Suppressor macrophage (primary cell): ENCODE measurements at places on chromosomes 3 and 15.

- no peak for DNase-seq
These were observed 78.1 kb downstream of the TAMM41 start for GRCh38 chr3:11768604-11769003.

- DNase-seq = no peak
These were observed 438 bp downstream of the THBS1 start for GRCh38 chr15:39581242-39581792.

DNA sequence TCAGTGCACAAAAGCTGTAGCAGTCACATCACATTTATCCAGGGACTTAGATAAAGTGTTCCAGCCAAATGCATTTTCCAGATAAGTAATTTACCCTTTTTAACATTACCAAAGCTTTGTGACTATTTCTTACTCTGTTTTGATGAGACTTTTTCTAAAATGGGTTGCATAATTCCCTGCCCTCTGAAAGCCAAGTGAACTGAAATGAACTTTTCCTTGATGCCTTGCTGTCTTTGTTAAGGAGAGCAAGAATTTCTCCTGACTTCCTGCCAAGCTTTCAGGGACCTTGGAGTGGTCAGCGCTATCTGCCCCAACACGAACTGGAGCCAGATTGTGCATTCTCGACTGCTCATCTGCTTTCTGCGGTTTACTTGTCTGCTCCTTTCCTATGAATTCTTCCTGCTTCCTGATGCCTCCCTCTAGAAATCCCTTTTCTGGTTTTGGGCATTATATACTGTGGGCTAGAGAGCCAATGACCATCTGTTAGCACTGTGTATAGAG lies 34.8 kb downstream of the EIF4E3 start:
- no peak for DNase-seq

GRCh38 chr3:105527535-105527934 lies 160.8 kb downstream of the ALCAM start:
- no peak for DNase-seq

- no peak for DNase-seq
These were observed 57.1 kb upstream of the SSR3 start for GRCh38 chr3:156611870-156612494.
